ENCODE measurements at places on chromosomes 6 and 20.

GRCh38 chr6:109139109-109139508, 43.8 kb downstream of the CEP57L1 start:
- no peak for DNase-seq

DNA sequence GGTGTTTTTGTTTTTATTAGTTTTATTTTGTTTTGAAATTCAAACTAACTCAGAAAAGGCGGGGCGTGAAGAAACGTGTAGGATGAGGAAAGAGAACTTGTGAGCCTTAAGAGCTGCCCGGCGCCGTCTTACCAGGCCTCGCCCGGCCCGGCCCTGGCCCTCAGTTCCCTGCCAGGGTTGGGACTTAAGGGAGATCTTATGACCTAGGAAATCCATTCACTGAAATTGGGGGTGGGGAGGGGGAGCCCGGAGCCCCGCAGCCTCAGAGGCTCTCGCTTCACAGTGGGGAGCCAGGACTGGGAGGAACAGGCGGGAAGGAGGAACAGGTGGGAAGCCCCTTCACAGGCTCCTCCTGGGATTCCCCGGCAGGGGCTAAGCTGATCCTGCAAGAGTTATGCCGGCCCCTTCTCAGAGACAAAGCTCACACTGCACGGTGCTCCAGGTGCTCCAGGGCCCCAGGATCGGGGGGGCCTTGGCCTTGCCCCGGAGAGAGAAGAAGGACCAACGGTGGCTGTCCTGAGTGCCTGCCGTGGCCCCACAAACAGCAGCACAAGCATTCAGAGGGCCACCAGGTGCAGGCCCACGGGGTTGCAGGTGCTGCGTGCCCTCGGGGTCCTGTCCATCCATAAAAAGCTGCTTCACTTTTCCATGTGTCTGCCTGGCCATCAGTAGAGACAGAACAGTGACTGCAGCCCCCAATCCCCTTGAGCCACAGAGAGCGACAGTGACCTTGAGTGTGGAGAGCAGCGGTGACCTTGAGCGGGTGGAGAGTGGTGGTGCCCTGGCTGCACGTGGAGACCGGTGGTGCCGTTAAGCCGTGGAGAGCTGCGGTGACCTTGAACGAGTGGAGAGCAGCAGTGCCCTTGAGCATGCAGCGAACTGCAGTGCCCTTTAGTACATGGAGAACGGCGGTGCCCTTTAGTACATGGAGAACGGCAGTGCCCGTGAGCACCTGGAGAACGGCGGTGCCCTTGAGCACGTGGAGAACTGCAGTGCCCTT, 152.7 kb downstream of the DLL1 start:
- DNase-seq, result no peak

DNA sequence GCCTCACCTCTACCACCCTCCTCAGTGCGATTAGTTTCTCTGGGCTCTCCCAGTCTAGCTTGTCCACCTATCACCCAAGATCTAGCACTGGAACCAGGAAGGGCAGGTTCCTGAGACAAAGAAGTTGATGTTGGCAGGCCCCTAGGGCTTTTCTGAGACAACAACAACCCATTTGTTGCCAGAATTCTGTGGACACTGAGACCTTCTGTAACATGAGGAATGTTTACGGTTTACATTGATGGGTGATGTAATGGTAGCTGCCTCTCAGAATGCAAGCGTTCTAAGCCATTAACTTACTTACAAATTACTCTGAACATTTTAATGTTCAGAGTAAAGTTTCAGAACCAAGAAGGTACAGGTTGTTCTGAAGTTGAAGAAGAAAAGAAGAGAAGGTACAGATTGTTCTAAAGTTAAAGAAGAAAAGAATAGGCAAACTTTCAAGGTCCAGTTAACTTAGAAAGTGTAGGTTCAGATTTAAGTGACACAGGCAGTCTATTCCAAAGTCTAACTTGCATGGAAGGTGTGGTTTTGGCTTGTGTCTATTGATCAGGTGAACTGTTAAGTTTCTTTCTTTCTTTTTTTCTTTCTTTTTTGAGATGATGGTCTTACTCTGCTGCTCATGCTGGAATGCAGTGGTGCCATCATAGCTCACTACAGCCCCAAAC, 3.7 kb upstream of the MED23 start:
- DNase-seq, result no peak

- DNase-seq, result no peak
These were observed at the start of gene PRRT1 for GRCh38 chr6:32151863-32152768. TSS of gene PRRT1 (minus strand) at chr6:32151939. CDS start at chr6:32151827, 112 bp downstream.

- DNase-seq, result no peak
These were observed 183.6 kb downstream of the COL9A1 start for GRCh38 chr6:70119218-70119835.

- DNase-seq, result peak; percentile 76
These were observed 1.6 kb upstream of the OLIG3 start for GRCh38 chr6:137495703-137496336.

- no peak for DNase-seq
These were observed 75.5 kb upstream of the CCDC167 start for GRCh38 chr6:37575221-37575620.

DNA sequence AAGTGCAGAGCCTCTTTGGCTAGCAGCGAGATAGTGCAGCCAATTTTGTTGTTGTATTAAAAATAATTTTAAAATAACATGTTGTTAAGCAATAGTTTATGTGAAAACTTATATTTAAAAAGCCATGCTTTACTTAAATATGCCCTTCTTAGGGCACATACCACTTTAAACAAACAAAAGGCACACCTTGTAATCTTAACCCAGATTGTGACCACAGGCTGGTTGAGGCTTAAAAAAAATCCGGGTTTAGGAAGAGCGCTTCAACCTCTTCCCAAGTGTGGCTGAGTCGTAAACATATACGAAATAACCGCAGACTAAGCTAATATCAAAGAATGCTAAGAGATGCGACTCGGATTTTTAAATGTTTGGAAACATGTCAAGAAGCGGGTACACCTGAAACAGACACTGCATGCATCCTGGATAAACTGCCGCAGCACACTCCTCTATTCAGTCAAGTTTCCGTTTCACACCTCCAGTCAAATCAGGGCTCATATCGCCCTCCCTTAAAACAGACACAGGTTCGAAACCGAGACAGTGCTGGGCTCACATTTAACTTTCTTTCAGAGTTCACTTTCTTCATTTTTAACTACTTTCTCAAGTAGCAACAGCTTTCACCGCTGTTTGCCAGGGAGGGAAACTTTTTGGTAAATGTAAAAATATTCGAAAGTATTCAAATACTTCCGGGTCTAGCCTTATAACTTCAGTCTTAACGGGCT, 1.5 kb downstream of the DEK start:
- no peak for DNase-seq

DNA sequence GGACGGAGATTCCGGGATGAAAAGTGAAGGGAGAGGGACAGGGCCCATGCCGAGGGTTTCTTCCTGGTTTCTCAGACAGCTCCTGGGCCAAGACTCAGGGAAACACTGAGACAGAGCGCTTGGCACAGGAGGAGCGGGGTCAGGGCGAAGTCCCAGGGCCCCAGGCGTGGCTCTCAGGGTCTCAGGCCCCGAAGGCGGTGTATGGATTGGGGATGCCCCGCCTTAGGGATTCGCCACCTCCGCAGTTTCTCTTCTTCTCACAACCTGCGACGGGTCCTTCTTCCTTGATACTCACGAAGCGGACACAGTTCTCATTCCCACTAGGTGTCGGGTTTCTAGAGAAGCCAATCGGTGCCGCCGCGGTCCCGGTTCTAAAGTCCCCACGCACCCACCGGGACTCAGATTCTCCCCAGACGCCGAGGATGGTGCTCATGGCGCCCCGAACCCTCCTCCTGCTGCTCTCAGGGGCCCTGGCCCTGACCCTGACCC, 55.0 kb upstream of the HLA-A start:
- peak; percentile 4 for DNase-seq

DNA sequence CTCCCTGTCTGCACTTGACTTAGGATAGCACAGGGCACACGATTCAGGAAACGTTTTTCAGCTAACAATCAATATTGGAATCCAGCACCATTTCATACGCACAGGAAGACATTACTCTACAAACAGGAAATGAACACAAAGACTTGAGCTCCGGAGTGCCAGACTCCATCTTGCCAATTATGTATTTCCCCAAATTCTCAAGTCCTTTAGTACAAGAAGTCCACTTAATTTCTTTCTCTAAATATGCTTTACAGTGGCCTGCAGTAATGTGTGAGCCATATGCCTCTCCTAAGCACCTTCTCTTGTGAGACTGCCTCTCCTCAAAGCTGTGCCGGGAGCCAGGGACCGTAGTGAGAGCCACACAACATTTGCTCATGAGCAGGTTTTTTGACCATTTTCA, 168.2 kb downstream of the THBS2 start:
- no peak for DNase-seq

GRCh38 chr6:106279179-106279578, 46.4 kb downstream of the ATG5 start:
- DNase-seq, result no peak

- no peak for DNase-seq
These were observed 101.1 kb upstream of the LRFN2 start for GRCh38 chr6:40688214-40688761.

- peak; percentile 78 for DNase-seq
These were observed at the start of the genes PFDN6 and WDR46 for GRCh38 chr6:33288921-33289783. TSS of gene PFDN6 (plus strand) at chr6:33289601. CDS start at chr6:33289857, 256 bp downstream. TSS of gene WDR46 (minus strand) at chr6:33289239. CDS start at chr6:33289170, 69 bp downstream.

GRCh38 chr20:59364611-59365010, 64.2 kb downstream of the EDN3 start:
- no peak for DNase-seq

- DNase-seq, result no peak
These were observed 43.1 kb upstream of the IL20RA start for GRCh38 chr6:137087902-137088301.

- no peak for DNase-seq
These were observed 125.3 kb upstream of the SLC2A12 start for GRCh38 chr6:134177753-134178160.

GRCh38 chr6:87628881-87629280, 38.9 kb downstream of the ORC3 start:
- DNase-seq, result no peak

- DNase-seq, result no peak
These were observed 418.7 kb downstream of the PREX1 start for GRCh38 chr20:48409055-48409615.

GRCh38 chr6:39634646-39635341, 90.4 kb downstream of the KIF6 start:
- DNase-seq, result no peak

DNA sequence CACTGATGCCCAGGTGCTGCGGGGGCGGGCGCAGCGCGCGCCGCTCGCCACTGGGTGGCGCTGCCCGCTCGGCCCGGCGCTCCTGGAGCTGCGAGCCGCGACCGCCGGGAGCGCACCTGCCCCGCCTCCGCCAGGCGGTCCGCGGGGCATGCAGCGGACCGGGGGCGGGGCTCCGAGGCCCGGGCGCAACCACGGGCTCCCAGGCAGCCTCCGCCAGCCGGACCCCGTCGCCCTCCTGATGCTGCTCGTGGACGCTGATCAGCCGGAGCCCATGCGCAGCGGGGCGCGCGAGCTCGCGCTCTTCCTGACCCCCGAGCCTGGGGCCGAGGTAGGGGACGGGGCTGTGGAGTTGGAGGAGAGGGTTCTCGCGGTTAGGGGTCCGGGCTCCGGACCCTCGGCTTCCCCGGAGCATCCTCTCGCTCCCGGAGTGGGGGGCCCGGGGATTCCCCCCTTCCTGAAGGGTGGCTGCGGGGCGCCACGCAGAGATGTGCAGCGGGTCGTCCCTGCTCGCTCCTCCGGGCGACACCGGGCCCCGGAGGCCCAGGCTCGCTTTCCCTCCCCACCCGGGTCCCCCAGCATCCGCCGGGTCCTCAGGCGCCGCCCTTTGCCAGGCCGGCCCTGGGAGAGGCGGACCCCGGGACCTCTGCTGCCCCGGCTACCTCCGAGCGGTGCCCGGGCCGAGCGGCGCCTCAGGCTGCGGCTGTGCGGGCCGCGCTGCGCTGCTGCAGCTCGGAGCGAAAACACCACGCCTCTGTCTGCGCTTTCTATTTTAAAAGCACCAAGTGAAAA, at the start of gene BCAS4:
Gene BCAS4, plus strand, starts transcription at position 216 of the 789 bp plus-strand sequence. Its CDS starts 23 bp downstream, at position 239.
- DNase-seq, result peak; percentile 86

GRCh38 chr20:64164123-64164836, at the start of gene MYT1:
TSS of gene MYT1 (plus strand) at chr20:64164452. CDS start at chr20:64198862, 34,410 bp downstream.
- no peak for DNase-seq

DNA sequence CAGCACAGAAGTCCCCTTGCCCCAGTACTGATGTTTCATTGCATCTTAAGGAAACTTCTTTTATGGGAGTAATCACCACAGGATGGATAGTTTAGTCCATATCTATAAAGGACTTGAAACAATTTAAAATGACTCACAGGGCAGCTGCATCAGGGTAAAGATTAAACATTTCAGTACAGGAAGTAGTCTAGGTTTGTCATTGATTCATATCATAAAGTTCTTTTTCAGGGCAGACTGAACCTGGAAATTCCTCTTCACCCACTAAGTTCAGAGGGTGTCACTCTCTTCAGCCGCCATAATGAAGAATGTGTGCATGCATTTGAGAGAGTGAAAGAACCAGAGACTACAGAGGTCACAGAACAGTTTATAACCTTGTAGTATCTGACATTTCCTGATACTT, 296.3 kb upstream of the JAG1 start:
- no peak for DNase-seq

GRCh38 chr6:19303383-19303782, 533.8 kb upstream of the ID4 start:
- DNase-seq, result no peak

DNA sequence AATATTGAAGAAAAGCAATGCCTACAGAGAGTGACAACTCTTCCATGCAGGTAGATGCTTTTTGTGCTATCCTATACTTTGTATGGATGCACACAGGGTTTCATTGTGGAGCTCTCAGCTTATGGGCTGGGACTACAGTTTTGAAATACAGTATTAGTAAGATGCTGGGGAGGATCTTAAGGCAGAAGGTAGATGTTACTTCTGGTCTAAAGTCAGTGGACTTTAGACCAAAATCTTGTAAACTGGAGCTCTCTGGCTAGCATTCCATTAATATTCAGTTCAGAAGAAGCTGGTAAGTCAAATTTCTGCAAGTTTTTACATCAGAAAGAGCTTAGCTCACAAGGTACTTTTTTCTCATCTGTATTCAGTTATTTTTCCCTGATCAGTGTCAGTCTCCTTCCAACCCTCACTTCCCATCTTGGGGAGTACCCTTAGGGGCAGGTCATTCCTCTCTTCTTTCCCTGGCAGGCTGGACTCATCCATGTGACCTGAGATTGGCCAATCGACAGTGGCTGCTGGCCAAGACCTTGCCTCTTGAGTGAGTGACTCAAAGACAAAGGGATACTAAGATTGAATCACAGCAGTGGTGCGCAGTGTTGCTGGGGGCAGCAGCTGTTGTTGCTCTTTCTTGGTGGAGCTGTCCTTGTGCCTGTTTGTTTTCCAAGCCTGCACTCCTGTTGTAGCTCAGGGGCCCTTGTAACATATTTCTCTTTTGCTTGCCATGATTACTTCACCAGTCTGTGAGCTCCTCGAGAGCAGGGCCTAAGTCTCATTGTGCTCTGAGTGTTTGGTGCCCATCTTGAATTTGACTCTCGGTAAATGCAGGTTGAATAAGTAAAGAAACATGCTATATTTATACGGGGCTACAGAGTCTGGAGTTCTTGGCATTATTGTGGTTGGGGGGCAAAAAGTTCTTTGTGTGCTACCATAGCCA, 2.8 kb upstream of the PHF20 start:
- peak; percentile 61 for DNase-seq

- DNase-seq, result no peak
These were observed 24.4 kb downstream of the UQCC1 start for GRCh38 chr20:35387334-35387733.

GRCh38 chr20:43238833-43239232, 49.1 kb upstream of the PTPRT start:
- no peak for DNase-seq

All from neuronal stem cell (in vitro differentiated cells).